KBM-7 (cell line): ENCODE measurements at places on chromosomes 5 and 9.
A peak's percentile ranks its signal among the peaks of the same experiment; 100 is the strongest.

DNA sequence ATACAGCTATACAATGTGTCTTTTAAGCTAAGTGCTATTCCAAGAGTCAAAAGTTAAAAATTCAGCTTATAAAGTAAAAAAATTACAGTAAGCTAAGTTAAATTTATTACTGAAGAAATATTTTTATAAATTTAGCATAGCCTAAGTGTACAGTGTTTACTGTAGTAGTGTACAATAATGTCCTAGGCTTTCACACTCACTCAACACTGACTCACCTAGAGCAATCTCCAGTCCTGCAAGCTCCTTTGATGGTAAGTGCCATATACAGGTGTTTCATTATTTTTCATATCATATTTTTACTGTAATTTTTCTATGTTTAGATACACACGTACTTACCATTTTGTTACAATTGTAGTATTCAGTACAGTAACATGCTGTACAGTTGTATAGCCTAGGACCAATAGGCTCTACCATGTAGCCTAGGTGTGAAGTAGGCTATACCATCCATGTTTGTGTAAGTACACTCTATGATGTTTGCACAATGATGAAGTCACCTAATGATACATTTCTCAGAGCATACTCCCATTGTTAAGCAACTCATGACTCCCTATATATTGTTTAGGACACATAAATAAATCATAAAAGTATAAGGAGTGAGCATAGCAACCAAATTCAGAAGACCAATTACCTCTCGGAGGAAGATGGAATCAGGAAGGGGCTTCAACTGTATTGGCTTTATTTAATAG lies 165.1 kb upstream of the SLC30A5 start:
- DNase-seq = no peak

DNA sequence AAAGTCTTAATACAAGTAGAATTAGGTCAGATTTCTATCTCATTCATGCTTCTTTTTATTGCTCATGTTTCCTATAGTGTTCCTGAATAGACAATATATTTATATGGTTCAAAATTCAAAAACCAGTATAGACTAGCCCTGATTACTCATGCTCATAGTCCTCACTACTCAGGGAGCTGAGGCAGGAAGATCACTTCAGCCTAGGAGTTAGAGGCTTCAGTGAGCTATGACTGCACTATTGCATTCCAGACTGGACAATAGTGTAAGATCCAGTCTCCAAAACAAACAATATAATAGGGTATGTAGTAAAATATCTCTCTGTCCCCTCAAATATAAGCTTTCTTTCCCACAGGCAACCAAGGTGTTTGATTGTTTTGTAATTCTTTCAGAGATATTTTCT lies 2.4 kb downstream of the ANKRD31 start:
- no peak for DNase-seq

DNA sequence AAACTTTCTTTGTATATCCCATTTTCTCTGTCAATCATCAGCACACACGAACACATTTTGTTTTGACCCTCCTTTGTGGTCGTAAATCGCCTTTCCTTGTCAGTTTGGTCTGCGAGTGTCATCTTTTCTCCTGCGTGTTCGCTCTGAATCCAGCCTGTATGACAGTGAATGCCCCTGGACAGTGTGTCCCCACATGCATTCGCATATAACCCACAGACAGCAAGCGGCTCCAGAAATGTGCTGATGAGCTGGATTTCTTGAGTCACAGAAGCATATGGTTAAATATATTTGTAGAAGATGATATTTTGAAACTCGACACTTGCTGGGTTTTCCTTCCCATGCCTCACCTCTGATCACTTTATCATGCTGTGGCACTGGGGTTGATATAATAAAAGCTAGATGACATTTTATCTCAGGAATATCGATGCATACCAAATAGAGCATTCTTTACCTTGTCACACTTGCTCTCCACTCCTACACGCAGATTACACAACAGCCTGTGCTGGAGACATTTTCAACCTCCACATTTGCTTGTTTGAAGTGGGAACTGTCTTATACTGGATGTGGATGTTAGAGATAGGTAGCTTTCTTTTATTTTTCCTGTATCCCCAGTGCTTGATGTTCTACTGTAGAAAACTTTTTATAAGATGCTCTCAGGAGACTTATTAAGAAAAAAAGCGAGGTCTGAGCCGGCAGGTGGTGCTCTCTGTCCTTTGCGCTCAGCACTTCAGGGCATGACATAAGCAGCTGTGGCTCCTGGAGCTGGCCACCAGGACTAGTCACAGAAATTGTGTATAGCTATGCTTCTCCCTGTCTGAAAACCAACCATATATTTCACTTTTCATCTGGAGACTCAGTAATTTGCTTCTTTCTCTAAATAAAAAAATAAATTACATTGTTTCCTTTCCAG lies 215.1 kb downstream of the SH3GL2 start:
- DNase-seq = no peak

DNA sequence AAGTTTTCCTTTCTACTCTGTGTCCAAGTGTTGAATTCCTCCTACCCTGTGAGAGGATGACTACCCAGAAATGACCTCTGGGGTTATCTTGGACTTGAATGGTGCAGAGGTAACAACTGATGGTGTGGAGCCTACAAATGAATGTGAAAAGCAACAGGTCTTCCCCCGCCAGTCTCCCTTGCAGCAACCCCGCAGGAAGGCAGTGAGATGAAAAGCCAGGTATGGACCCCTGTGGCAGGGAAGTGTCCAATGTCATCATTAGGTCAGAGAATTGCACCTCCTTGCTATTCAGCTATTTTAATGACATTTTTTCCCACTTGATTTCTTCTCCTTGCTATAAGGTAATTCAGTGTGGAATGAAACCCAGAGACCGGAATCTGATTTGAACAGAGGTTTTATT lies 58.5 kb downstream of the MAT2B start:
- DNase-seq = no peak

GRCh38 chr5:153445875-153446579 lies 44.4 kb upstream of the GRIA1 start:
- no peak for DNase-seq

- no peak for DNase-seq
Measured at GRCh38 chr5:160466889-160467554, 45.4 kb downstream of the PTTG1 start.

- no peak for DNase-seq
Measured at GRCh38 chr5:67831048-67831447, 384.5 kb upstream of the PIK3R1 start.

GRCh38 chr5:147578228-147579024 lies 68.6 kb upstream of the DPYSL3 start:
- peak; percentile 29 for DNase-seq

DNA sequence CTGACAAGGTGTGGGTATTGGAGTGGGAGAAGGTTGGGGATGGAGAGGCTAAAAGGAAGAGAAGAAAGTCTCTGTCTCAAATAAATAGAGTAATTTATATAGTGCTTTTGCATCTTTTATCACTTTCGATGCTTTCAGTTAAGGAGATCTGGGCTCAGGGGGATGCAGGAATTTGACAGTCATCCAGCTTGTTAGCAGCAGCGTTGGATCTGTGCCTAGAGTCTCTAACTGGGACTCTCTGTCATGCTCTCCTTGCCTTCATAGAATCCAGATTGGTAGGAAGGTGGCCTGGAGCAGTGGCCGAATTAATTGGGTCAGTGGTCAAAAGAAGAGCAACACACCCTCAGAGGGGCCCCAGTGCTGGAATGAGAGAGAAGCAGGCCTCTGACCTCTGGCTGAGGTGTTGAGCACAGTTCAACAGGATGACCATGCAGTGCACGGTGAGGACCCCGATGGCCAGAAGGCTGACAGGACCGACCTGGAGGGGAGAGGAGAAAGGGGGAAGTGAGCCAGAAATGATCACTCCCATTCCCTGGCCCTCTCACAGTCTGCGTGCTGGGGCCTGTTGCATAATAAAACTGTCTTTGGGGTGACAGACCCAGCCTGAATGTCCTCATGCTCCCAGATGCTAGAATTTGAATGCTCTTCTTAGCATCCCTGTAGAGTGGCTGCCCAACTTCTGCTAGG lies 7.6 kb downstream of the SLC36A3 start:
- DNase-seq = no peak

DNA sequence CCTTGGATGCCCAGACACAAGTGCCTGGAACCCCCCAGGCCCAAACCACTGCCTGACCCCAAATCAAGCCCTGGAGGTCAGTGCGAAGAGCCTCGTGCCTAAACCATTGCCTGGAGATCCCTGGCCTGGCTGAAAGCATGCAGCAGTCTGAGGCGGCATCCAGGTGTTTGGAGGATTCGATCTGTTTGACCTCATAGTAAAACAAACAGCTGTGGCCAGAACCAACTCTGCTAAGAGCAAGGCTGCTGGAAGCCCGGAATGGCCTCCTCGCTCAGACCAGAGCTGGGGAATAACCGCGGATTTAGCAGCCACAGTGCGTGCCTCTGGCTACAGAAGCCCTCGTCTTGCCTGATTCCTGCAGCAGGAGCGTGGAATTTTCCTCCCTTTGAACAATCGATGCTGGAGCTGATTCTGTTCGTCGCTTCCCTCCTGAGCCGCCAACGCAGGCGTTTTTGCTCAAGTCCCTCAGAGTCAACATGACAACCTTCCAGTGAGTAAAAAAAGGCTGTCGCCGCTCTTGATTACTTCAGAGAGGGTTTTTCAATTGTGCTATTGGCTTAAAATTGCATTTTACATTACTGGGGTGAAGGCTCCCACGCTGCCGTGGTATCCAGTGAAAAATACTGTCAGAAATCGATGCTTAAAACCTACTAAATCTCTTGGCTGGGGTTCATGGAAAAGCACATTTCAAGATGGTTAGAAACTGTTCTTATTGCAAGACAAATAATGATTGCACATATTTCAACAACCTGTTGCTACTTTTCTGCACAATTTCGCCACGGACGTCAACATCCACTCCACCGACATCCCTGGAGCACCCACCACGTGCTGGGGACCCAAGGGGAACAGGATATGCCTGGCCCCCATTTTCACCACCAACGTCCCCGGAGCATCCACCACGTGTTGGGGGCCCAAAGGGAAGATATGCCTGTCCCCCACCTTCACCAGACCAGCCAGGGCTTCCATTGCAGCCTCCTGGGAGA lies 190.0 kb downstream of the OLFM1 start:
- no peak for DNase-seq

DNA sequence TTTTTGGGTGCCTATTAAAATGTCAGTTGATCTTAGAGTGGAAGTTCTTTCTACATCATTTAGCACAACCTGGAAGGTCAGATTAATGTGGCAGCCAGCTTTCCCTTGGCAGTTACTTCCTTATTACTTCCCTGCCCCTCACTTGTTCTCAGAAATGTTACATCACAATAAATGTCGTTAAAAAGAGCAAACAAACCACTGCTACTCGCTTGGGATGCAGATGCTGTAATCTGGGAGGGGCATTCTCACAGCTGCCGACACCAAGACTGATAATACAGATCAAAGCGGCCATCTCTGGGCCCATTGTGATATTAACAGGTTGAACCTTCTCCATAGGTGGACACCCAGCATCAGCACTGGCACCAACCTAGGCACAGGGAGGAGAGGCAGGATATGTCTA lies 29.3 kb downstream of the PLAC8L1 start:
- DNase-seq = peak; percentile 85

- no peak for DNase-seq
Measured at GRCh38 chr9:125805057-125805456, 57.9 kb downstream of the PBX3 start.

DNA sequence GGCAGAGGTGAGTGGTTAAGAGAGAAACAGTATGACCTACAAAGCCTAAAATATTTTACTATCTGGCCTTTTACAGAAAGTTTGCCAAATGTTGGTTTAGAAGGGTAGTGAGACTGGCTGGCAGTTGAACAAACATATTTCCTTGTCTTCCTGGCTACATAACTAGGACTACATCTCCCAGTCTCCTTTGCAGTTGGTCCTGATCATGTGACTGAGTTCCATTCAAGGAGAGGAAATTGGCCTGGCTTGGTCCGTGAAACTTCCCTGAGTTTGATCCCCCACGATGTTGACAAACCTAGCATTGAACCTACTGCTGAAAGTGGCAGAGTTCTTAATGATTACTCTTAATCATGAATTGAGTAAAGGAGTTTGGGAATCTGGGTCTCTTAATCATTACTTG lies 280.8 kb downstream of the SLIT3 start:
- no peak for DNase-seq

GRCh38 chr9:29750062-29750461 lies 2176.8 kb upstream of the C9orf72 start:
- DNase-seq = no peak

GRCh38 chr5:9544056-9544455 lies 1.8 kb downstream of the SEMA5A start:
- DNase-seq = no peak

- DNase-seq = no peak
Measured at GRCh38 chr5:7848296-7848695, 2.6 kb downstream of the CFAP90 start.

- DNase-seq = no peak
Measured at GRCh38 chr5:164071671-164072070, 566.3 kb downstream of the MAT2B start.

DNA sequence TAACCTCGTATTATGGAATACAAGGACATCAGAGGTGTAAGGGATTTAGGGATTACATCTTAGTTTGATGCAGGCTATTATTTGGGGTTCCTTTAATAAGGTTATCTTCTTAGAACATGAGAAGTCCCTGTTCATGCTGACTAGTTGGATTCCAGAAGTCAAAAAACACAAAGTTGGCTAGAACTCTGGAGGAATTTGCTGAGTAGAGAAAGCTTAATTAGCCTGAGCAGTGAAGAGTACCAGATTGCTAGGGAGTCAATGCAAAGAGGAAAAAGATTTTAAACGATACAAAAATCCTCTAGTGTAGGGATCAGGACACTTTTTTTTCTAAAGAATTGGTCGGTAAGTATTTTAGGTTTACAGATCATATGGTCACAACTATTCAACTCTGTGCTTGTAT lies 1872.5 kb upstream of the C9orf72 start:
- DNase-seq = no peak

- no peak for DNase-seq
Measured at GRCh38 chr5:54206580-54207229, 103.7 kb downstream of the ARL15 start.

GRCh38 chr5:16626696-16627264 lies 10.0 kb upstream of the RETREG1 start:
- DNase-seq = no peak
